ENCODE measurements at places on chromosomes 2 and 18. TPM values are rescaled to one million over a fixed set of nuclear protein-coding genes. Genes with fewer than 3 reads are reported as not detected.
A peak's percentile ranks its signal among the peaks of the same experiment; 100 is the strongest.

The PFN4 gene
- total RNA-seq: not detected

The SPR gene
- total RNA-seq: 57.0 TPM

The DUSP19 gene
- 4.6 TPM for total RNA-seq

- no peaks in the 10 kb centered on the region for H3K36me3 ChIP-seq
- DNase-seq: no peak
- no peaks in the 10 kb centered on the region for H3K27me3 ChIP-seq
- no peak overlapping the region for H3K4me3 ChIP-seq
- H3K27ac ChIP-seq: no peak overlapping the region
Measured at GRCh38 chr2:10863837-10864236, 47.9 kb upstream of the KCNF1 start.

DNA sequence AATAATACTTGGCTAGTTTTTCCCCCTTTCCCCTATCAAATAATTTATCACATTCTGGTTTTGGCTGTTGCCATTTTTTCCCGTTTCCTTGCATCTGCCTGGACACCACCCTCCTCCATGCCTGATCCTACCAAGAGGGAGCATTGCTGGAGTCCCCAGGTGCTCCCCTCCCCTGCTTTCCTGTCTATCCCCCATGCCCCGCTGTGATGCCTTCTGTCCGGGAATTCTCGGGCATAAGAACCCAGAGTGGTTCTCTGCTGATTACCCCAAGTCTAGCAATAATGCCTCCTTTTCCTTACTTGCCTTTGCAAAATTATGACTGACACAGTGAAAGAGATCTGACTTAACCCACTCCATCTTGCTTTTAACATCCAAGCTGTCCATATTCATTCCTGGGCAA, 248.0 kb upstream of the PXDN start:
- no peak overlapping the region for H3K4me3 ChIP-seq
- no peaks in the 10 kb centered on the region for H3K27me3 ChIP-seq
- H3K27ac ChIP-seq: no peak overlapping the region
- no peak for DNase-seq
- H3K36me3 ChIP-seq: no peaks in the 10 kb centered on the region

GRCh38 chr2:86035883-86036668, 69.6 kb downstream of the POLR1A start:
- H3K36me3 ChIP-seq: peaks cover 53% of the 10 kb centered on the region
- H3K4me3 ChIP-seq: no peak overlapping the region
- no peaks in the 10 kb centered on the region for H3K27me3 ChIP-seq
- H3K27ac ChIP-seq: peak overlapping the region; percentile 80

- H3K27me3 ChIP-seq: no peaks in the 10 kb centered on the region
- peak; percentile 89 for DNase-seq
- no peaks in the 10 kb centered on the region for H3K36me3 ChIP-seq
- H3K27ac ChIP-seq: no peak overlapping the region
Measured at GRCh38 chr2:111663471-111664274, 220.3 kb downstream of the ANAPC1 start.

Data from esophagus muscularis mucosa (tissue), 4 donors.